ENCODE measurements at places on chromosomes 16 and 17.

DNA sequence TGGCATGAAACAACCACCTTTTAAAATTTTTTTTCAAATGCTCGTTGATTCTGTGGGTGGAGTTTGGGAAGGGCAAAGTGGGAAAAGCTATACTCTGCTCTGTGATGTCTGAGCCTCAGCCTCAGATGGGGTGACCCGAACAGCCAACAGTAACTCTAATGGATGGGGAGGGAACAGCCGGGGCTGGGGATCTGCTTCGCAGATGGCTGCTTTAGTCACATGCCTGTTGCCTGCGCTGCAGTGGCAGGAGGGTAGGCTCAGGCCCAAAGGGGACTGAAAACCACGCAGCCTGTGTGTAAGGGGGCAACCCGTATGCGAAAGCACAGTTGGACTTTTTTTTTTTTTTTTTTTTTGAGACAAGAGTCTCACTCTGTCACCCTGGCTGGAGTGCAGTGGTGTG, 14.9 kb upstream of the MAPK3 start:
- no peak for DNase-seq

- no peak for DNase-seq
These were observed 36.6 kb upstream of the CHMP6 start for GRCh38 chr17:80955078-80955477.

DNA sequence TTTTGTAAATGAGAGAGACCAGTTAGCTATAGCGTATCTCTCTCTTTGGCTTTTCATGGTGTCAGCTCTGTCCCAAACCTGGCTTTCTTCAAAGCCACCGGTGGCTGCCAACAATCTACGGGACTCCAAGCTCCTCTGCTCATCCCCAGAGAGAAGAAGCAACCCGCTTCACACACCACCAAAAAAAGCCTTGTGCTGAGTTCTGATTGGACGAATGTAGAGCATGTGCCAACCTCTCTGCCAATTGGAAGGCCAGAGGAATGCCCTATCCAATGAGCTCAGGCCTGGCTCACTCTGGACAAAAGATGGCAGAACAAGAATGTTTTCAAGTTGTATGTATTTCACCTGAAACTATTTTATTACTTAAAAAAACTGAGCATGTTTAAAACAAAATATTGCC, 202.4 kb downstream of the C16orf95 start:
- no peak for DNase-seq

DNA sequence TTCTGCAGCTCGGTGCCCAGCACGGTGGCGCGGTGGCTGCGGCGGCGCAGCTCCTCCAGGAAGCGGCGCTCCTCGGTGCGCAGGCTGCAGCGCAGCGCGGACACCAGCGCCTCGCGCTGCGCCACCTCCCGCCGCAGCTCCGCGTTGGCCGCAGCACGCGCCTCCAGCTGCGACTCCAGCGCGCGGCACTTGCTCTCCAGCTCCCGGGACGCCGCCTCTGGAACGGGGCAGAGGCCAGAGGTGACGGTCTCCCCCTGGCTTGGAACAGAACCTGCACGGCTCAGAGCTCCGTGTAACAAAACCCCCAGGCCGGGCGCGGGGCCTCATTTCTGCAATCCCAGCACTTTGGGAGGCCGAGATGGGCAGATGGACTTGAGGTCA, 13.2 kb upstream of the CLUH start:
- no peak for DNase-seq

Measured in CD8-positive, alpha-beta T cell (primary cell).